ENCODE measurements at places on chromosomes 2 and 18.

GRCh38 chr2:9232886-9233285 lies 26.3 kb downstream of the ASAP2 start:
- DNase-seq: no peak

DNA sequence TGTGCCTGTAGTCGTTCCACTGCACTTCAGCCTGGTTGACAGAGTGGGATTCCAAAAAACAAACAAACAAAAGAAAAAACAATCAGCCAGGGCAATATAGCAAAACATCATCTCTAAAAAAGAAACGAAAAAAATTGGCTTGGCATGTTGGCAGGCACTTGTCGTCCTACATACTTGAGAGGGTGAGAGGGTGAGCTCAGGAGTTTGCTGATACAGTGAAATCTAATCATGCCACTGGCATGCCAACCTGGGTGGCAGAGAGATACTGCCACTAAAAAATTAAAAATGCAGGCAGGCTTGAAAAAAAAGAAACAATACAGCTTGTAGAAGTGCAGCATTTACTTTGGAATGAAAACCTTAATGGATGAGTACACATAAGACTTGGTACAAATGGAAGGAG lies 282.9 kb upstream of the RGPD4 start:
- no peak for DNase-seq

DNA sequence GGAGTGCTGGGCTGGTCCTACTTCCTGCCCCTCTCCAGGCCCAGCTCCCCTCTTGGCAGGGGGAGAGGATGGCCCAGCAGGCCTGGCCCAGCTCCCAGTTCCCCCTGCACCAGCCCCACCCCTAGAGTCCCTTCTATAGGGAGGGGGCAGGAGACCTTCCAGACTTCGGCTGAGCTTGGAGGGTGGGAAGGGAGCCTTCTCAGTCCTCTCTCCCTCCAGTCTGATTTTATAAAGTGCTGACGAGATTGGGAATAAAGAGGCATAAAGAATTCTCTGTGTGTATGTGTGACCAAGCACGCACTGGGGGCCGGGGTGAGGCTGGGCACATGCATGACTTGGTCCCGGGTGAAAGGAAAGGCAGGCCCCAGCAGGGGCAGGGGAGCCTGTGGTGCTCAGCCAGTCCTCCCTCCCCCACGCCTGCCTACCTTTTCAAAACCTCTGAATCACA lies 5.1 kb downstream of the CHPF start:
- no peak for DNase-seq

GRCh38 chr2:16522031-16522831 lies 143.4 kb downstream of the CYRIA start:
- DNase-seq: no peak

DNA sequence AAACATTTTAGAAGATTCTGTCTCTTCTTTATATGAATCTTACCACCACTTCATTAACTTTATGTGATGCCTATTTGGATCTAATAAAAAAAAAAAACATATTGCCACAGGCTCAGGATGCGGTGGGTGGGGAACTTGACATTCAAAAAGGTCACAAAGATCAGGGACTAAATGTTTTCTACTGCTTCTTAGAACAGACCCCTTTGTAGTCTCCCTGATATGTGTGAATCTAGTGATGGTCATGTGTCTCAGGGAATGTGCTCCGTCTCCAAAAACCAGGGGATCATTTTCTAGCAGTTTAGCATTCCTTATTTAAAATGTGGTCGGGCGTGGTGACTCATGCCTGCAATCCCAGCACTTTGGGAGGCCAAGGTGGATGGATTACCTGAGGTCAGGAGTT lies 807.8 kb upstream of the CHAC2 start:
- no peak for DNase-seq

- DNase-seq: peak; percentile 48
These were observed 345.2 kb upstream of the SLC8A1 start for GRCh38 chr2:40797120-40797519.

- DNase-seq: peak; percentile 60
These were observed 80.4 kb upstream of the RND3 start for GRCh38 chr2:150567771-150568301.

DNA sequence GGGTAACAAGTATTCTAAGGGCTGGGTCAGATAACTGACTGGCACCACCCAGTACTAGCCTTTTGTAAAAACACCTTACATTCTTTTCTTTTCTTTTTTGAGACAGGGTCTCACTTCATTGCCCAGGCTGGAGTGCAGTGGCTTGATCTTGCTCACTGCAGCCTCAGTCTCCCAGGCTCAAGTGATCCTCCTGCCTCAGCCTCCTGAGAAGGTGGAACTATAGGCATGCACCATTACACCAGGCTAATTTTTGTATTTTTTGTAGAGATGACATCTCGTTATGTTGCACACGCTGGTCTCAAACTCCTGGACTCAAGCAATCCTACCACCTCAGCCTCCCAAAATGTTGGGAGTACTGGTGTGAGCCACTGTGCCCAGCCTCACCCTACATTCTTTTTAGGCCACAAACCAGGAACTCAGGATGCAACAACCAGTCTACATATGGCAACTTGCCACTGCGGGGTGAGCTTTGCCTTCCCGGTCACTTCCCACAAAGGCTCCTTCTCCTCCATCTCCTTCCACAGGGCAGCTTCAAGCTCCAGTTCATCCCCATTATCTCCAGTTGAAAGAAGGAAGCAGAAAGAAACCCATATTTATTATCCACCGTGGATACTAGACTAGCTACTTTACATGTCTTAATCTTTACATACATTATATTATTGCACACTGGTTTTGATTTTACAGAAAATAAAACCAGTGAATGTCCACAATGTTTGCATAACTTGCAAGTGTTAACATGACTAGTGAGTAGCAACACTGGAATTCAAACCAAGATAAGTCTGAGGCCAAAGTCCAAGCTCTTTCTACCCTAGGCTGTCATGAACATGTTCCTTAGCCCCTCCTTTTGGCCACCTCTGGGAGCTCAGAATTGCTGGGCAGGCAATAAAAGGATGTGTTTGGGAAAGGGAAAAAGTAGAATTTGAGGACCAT lies 23.7 kb upstream of the AP1S3 start:
- DNase-seq: peak; percentile 48

DNA sequence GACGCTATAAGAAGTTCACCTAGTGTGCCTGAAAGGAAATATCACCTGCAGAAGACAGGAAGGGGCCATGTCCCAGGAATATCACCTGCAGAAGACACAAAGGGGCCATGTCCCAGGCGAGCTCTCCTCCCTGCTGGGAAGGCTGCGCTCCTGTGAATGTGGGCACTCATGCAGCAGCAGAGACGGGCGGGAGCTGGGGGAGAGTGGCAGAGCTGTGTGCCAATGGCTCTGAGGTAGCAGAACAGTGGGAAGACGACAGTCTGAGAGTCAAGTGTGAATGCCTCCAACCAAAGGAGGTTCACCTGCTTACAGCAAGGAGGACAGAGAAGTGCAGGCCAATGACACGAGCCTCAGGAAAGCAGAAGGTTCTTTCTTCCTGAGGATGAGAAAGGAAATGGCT lies 117.9 kb upstream of the SALL3 start:
- no peak for DNase-seq

DNA sequence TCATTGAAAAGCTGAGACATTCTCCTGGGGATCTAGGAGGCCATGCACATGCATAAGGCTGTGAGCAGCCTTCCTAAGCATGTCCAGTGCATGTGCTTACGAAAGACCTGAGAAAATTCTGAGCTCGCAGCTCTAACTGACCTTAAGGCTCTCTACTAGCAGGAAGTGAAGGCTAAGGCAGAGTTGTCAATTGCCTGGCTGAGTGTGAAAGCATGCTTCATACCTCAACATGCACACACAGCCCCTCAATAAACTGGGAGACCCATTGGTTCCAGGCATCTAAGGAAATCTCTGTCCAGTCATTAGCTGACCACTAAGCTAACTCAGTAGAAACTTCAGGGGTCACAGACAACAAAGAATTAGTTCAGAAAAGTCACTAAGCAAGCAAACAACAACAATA lies 42.0 kb downstream of the ALPK2 start:
- no peak for DNase-seq

- DNase-seq: peak; percentile 51
These were observed 18.0 kb downstream of the ZC3H15 start for GRCh38 chr2:186503827-186504606.

DNA sequence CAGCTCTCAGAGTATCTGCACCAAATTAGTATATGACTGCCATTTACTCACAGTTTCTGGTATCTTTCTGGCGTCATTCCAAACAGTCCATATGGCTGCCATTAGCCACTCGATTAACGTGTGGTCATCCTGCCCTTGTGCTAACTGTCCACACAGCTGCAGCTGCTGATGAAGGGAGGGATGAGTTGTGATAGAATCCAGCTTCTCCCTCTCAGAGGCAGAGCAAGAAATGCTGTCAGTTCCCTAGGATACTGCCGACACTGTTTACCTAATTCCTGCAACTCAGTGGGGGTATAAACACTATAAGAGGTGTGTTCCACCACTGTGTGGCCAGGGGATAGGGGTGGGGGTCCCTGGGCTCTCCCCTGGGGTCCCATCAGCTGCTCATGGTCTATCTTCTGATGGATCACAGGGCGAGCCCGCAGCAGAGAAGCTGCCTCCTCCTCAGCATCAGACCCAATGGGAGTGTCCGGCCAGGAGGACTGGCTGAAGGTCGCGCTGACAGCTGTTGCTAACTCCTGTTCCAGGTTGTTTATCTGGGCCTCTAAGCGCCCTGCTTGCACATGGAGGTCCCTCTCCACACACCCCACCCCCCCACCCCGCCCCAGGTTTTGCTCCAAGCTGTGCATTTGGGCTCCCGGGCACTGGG lies 17.3 kb upstream of the KLHL23 start:
- DNase-seq: peak; percentile 91

DNA sequence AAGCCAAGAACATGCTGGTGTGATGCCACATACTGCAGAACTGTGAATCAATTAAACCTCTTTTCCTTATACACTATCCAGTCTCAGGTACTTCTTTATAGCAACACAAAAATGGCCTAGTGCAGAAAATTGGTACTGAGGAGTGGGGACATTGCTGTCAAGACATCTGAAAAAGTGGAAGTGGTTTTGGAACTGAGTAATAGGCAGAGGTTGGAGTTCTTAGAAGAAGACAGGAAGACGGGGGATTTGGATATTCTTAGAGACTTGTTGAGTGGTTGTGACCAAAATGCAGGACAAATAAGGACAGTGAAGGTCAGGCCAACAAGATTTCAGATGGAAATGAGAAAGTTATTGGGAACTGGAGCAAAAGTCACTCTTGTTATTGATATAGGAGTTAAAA lies 31.3 kb upstream of the CDH2 start:
- no peak for DNase-seq

DNA sequence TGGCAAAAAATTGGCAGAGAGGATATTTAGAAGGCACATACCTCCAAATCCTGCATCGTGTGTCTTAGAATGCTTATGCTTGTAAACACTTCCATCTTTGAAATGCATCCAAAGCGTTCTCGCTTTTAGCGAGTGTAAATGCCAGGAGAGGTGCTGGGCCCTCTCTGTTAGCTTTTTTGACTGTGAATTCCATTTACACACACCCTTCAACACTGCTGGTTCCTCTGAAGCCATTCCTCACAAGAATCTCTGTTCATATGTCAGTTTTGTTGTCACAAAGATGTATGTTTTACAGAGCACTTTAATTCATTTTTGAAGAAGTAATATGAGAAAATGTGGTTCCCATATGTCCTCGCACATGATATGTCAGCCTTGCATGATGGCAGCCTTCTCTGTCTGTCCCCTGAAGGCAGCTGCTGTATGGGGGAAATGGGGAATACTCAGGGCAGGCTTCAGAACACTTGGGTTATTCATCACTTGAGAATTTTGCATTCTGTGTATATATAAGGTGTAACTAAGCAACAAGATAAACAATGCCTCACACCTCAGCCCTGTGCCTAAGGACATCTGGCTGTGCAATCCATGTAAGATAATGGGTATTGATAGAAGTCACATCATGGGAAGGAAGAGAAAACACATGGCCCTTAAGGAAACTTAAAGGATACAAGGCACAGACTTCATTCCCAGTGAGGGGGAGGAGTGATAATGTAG lies 52.3 kb downstream of the RAB27B start:
- peak; percentile 37 for DNase-seq

GRCh38 chr2:215601990-215602721 lies 166.3 kb upstream of the FN1 start:
- peak; percentile 97 for DNase-seq

- DNase-seq: no peak
These were observed 583.3 kb downstream of the SATB2 start for GRCh38 chr2:198874472-198874858.

DNA sequence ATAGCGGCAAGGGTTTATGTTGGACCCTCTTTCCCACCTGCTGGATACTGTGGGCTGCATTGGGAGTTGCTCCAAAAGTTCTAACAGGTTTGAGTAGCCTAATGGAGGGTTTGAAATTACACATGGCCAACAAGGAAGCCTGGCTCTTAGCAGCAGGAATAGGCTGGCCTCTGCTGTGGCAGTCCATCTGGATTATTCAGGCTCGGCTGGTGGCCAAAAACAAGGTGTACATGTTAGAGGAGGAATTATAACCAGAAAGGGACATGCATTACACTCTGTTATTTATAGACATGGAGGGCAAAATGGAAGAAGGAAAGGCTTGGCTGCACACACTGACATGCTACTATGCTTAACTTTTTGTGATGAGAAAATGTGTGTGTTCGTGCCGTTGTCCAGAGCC lies 61.1 kb upstream of the NRXN1 start:
- no peak for DNase-seq

- no peak for DNase-seq
These were observed 77.4 kb downstream of the PTGR3 start for GRCh38 chr18:75131381-75132000.

DNA sequence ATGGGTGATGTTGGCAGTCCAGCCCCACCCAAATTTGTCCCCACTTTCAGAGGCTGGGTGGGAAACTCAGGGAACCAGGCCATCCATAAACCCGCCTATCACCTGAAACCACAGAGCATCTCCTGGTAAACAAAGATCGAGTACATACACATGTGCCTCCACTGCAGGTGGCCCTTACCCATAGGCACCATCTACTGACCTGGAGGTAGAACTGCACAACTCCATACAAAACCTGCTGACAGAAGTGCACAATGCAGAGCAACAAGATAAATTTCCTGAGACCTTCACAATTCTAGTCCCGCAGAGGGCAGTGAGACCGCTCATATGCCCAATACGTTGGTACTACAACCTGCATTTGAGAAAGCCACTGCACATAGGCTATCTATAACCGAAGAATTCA lies 856.3 kb downstream of the SUCLG1 start:
- no peak for DNase-seq

DNA sequence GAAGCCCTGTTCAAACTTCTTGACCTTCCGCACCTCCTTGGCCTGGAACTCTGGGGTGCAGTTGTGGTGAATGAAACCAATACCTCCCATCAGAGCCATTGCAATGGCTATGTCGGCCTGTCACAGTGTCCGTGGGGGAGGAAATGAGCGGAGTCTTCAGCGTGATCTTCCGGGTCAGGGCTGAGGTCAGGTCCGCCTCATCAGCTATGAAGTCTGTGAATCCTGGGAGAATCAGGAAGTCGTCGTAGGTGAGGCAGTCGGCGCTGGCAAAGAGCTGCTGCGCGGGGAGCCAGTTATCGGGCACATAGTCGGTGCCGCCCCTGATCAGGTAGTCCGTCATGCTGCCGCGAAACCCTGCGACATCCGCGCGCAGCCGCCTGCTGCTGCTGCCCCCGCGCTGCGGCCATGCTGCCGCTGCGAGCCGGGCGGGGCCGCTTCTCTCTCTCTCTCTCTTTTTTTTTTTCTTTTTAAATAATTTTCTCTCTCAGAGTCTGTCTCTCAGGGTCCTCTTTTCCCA lies 154.1 kb upstream of the ZSWIM2 start:
- no peak for DNase-seq

GRCh38 chr18:28823506-28824182 lies 646.7 kb upstream of the CDH2 start:
- peak; percentile 17 for DNase-seq

Measured in fibroblast of mammary gland (primary cell).